ENCODE measurements at places on chromosomes 6 and 20. TPM values are rescaled to one million over a fixed set of nuclear protein-coding genes. Genes with fewer than 3 reads are reported as not detected.
A peak's percentile ranks its signal among the peaks of the same experiment; 100 is the strongest.

GRCh38 chr6:32972353-32973143 is 4.2 kb downstream of the BRD2 start:
- DNase-seq = peak; percentile 57

GRCh38 chr6:125200941-125201340 is 47.4 kb downstream of the TPD52L1 start:
- DNase-seq = peak; percentile 18

JAG1 gene
- total RNA-seq = 4.8 TPM

GRCh38 chr6:84508981-84509380 is 255.4 kb downstream of the TBX18 start:
- peak; percentile 59 for DNase-seq

- no peak for DNase-seq
Measured at GRCh38 chr6:354631-355280, 36.8 kb upstream of the IRF4 start.

DNA sequence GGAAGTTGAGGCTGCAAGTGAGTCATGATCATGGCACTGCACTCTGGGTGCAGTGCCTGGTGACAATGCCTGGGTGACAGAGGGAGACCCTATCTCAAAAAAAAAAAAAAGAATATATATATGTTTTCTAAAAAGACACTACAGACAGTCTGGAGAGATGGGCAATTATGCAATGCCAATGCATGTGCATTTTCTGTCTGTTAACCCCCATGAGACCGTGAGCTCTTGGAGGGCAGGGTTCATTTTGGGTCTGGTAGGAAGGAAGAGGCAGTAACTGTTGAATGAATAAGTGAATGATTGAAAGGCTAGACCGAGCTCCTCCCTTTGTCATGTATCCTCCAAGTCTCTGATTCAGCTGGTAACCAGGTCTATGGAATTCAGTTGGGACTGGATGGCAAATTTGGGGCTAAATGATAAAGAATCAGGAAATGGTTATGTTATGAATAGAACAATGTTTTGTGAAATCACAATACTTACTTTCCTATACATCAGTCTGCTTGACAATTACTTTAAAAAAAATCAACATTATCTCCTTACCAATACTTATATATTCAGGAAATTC is 5.6 kb upstream of the BLCAP start:
- DNase-seq = peak; percentile 27

DNA sequence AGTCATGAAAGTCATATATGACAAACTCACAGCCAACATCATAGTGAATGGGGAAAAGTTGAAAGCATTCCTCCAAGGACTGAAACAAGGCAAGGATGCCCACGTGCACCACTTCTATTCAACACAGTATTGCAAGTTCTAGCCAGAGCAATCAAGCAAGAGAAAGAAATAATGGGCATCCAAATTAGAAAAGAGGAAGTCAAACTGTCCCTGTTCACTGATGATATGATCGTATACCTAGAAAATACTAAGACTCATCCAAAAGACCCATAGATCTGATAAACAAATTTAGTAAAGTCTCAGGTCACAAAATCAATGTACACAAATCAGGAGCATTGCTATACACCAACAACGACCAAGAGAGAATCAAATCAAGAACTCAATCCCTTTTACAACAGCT is 41.2 kb downstream of the RPP21 start:
- DNase-seq = no peak

- DNase-seq = no peak
Measured at GRCh38 chr6:125480571-125480970, 178.8 kb upstream of the HDDC2 start.

DNA sequence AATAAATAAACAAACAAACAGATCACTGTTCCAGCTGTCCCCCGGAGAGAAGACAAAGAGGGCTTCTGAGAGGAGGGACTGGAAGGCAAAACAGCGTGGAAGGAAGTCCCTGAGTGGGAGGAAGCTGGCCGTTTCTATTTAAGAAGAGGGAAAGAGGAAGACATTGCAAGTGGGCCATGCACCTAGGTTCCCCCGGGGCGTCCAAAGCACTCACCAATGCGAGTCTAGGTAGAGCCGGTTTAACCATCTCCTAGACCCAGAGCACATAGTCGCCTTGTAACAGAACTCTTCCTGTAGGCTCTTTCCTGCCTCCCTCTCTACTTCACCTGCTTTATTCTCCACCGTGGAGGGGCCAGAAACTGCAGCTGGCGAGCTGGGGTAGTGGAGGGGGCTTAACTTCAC is 158.4 kb downstream of the ZDHHC14 start:
- DNase-seq = no peak

NTSR1 gene
- not detected for total RNA-seq

- peak; percentile 84 for DNase-seq
Measured at GRCh38 chr6:17705428-17705777, 1.3 kb downstream of the NUP153 start.
